ENCODE measurements at places on chromosomes 13 and 19.

- DNase-seq, result no peak
Observed at GRCh38 chr13:38265132-38265497, 84.5 kb upstream of the UFM1 start.

GRCh38 chr13:71252184-71252704 lies 614.8 kb downstream of the DACH1 start:
- no peak for DNase-seq

DNA sequence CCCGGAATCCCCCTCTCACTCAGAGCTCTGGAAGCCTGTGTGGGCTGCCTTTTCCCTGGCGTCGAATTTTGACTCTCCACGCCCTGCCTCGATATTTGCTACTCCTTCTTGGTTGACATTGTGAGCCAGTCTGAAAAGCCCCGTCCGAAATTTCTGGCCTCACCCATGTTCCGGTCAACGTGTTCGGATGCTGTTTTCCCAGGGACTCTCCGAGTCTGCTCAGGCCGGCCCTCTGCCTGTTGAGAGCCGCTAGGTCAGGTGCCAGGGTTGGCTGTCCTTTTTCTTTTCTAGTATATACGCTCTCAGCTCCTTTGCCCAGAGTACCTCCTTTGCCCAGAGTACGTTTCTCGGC lies 6.8 kb upstream of the DGKH start:
- peak; percentile 29 for DNase-seq

- no peak for DNase-seq
Observed at GRCh38 chr13:95136638-95137037, 164.6 kb downstream of the ABCC4 start.

GRCh38 chr13:33545492-33545891 lies 259.9 kb upstream of the STARD13 start:
- DNase-seq, result no peak

- DNase-seq, result no peak
Observed at GRCh38 chr13:87207280-87208003, 463.7 kb upstream of the SLITRK5 start.

DNA sequence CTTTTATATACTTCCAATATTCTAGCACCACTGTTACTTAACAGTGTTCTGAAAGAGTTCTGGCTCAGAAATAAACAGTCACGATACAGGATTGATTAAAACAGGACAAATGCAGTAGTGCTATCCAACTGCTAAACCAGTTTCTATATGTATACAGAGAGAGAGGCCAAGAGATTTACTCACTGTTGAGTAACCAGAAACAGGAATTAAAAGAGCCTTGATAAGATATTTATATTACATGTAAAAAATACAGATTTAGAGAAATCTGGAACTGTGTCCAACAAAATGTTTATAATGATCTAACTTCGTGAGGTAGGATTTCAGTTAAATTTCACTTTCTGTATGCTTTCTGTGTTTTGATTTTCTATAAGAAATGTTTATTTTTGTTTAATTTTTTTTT lies 116.6 kb downstream of the CDK8 start:
- no peak for DNase-seq

DNA sequence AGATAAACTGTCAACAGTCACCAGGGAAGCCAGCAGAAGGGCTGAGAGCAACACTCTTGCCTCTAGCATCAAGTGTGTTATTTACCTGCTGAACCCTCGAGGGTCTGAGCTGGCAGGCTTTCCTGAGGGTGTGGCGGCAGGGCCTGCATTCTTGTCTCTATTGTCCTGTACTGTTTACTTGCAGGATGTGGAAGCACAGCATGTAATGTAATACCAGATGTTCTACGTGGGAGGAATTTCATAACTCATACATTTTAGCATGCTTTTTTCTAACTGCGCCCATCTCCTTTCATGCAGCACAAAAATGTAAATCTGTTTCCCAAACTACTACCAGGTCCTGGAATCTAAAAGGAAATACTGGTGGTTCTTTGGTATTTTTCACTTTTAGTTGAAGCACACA lies 153.1 kb downstream of the RGCC start:
- DNase-seq, result no peak

Data from neuronal stem cell (in vitro differentiated cells).